Activated naive CD4-positive, alpha-beta T cell treated with anti-CD3 and anti-CD28 coated beads, Interleukin-2, amount 50 U/mL, for 72 hours (primary cell): ENCODE measurements at places on chromosomes 7 and 10. TPM values are rescaled to one million over a fixed set of nuclear protein-coding genes. Genes with fewer than 3 reads are reported as not detected.

GRCh38 chr7:30549931-30550493 is 44.7 kb upstream of the GARS1 start:
- DNase-seq: no peak

GRCh38 chr7:26853788-26854393 is 10.5 kb downstream of the SKAP2 start:
- no peak for DNase-seq

The GSDME gene
- 3.2 TPM for total RNA-seq

The LRIT1 gene
- total RNA-seq: not detected

The ATAD1 gene
- total RNA-seq: 51.6 TPM

The AKR1E2 gene
- 7.5 TPM for total RNA-seq

The CPVL gene
- total RNA-seq: not detected

The NACAD gene
- 0.09 TPM for total RNA-seq
